ENCODE measurements at places on chromosomes 3 and 15.

- DNase-seq, result no peak
Measured at GRCh38 chr3:153232851-153233271, 70.8 kb downstream of the RAP2B start.

DNA sequence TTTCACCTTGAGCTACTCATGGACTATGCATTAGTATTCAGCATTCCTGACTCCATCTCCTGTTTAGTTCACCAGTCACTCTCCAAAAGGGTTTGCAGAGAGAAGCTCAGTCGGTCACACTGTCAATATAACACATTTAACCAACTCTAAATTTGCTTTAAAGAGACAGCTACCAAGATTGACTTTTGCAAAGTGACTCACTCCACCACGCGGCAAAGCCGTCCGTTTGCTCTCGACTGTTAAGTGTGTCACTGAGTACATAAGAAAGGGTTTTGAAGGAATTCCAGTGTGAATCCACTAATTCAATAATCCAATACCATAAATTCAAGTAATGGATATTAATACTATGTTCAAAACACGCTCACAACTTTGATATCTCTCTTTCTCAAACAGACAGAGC lies 1006.7 kb upstream of the NR2F2 start:
- DNase-seq, result no peak

DNA sequence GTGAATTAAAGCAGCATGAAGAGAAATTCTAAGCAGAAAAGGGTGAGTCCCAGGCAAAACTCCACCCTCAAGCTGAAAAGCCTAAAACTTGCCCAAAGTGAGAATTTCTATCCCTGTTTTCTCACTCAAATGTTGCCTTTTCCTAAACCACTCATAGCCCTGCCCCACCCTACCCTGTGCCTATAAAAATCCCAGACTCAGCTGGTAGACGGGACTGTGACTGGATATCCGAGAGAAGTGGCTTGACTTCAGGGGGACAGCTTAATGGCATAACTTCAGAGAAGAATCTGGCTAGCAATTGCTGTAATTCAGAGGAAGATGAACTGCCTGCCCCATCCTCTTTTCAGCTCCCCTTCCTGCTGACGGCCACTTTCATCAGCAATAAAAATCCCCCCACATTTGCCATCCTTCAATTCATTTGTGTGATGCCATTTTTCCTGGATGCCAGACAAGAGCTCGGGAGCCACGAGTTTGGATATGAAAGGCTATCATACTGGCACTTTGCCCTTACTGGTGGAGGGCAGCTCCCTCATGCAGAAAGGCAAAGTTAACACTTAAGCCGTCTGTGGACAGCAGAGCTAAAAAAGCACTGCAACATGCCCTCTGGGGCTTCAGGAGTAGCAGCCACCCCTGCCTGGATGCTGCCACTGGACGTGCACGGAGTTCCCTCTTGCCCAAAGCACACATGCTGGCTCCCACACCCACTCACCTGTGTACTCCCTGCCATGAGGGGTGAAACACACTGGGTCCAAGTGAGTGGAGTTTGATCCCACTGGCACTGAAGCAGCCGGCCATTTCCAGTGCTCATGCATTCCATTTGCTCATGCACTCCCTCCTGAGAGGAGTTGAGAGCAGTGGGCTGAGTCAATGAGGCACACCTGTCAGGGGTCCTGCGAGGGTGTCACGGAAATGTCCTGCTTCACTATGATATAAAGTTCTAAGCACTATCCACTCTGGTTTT lies 670.6 kb downstream of the PLOD2 start:
- no peak for DNase-seq

DNA sequence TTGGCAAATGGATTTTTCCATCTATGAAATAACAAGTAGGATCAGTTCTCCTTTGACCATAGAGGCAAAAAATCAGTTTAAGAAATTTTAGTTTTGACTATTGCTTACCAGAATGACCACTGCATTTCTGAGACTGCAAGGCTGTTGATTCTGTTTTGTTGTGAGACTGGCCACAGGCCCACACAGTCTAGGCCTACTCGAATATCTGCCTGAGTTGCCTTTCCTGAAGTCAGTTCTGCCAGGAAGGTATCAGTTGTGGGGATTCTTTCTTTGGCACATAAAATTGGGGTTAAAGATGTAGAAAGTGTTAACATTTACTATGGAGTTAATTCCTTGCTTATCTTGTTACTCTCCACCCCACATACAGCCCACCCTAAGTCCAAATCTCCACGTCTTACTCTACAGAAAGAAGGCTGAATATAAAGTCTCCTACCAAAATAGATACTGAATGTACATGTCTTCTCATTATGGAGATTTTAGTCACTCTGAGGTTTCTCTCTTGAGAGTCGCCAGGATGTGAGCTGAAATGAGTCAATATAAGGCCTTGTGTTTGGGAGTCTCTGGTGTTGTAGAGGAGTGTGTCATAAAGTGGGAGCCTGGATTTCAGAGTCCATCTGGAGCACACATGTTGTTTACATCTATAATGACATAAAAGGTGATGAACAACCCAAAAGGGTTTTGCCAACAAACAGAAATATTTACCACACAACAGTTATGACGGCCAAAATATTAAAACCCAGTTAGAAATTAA lies 45.0 kb upstream of the WWTR1 start:
- no peak for DNase-seq

DNA sequence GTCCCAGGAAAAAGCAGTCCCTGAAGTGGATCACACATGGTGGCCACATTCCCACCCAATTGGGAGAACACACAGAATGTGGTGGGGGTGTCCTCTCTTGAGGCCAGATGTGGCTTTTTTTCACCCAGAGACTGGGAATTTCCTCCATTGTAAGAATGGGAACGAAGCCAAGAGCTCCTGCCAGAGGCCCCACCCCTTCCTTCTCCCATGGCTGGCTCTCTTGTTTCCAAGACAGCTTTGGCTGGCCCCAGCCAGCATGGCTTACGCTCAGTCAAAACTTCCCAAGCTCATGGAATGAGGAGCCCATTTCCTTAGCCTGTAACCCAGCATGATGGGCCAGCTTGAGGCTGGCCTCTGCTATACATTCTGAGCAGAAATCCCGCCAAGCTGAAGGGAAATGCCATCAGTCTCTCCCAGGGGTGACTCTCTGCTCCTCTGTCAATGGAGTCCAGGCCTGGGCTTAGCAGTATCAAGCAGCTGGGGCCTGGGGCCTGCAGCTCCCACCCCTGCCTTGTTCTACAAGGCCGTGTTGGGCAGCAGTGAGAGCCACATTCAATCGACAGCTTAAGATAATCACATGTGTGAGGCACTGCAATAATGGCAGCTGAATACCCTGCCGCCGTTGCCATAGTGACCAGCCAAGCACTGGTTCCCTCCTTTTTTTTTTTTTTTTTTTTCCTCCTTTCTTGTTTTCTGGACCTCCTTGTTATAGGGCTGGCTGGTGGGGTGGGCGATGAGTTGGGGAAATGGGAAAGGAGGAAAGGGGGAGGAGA lies 142.4 kb downstream of the EPHB1 start:
- DNase-seq, result no peak

DNA sequence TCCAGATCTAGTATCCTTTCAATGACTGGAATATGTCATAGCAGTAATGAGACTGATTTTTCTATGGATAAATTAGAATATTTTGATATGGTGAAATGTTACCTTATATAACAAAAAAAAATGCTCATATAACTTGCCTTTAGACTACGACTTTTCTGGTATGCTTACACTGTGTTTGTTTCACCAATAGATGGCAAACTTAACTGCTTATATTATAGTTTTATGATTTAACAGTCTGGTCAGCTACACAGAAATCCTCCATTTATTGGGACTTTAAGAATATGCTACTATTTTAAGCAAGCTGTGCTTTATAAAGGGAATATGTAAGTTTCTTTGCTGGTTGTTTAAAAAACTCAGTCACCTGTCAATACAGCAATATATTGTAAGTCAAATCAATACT lies 205.6 kb downstream of the VGLL3 start:
- no peak for DNase-seq

DNA sequence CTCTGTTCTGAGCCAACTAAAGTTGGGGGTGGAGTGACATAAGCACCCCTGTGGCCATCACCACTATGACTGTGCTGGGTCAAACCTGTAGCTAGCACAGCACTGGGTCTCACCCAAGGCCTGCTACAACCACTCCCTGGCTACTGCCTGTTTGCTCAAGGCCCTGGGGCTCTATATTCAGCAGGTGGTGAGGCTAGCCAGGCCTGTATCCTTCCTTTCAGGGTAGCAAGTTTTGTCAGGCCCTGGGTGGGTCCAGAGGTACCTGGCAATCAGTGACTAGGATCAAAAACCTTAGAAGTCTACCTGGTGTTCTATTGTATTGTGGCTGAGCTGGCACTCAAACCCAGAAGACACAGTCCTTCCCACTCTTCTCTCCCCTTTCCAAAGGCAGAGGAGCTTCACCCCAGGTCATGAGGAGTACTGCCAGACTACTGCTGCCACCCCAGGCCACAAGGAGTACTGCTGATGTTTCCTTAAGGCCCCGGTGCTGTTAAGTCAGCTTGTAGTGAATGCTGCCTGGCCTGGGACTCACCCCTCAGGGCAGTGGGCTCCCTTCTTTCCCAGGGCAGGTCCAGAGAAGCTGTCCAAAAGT lies 170.8 kb downstream of the IGSF11 start:
- DNase-seq, result no peak

DNA sequence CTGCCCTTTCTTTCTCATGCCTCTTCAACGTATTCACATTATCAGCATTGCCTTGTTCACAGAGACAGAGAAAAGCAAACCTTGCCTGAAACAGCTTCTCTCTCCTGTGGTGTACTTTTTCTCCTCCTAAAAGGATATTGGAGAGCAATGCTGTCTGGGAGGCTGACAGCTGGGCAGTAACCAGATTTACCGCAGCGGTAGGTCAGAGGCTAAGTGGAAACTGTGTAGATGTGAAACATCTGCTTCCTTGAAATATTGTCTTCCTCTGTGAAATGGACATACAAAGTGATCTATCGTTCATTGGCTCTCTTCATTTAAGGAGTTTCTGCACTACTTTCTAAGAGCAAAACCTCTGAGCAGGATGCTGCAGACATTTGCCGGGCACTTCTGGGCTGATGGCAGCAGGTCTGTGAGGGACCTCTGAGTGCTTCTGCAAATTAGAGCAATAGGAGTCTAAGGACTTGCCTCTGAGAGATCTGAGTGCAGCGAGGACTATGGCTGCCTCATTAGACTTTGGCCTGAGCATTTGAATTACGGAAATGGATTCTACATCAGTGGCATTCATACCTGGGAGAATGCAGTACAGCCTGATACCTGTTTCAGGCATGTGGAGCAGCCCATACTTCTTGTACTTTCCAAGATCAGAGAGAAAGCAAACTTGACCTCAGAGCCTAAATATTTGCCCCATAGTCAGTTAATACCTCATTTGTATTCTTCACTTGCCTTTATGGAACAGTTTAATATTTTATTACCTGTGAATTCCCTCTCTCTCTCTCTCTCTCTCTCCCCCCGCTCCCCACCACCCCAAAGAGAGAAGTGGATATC lies 260.5 kb upstream of the TPRG1 start:
- no peak for DNase-seq

DNA sequence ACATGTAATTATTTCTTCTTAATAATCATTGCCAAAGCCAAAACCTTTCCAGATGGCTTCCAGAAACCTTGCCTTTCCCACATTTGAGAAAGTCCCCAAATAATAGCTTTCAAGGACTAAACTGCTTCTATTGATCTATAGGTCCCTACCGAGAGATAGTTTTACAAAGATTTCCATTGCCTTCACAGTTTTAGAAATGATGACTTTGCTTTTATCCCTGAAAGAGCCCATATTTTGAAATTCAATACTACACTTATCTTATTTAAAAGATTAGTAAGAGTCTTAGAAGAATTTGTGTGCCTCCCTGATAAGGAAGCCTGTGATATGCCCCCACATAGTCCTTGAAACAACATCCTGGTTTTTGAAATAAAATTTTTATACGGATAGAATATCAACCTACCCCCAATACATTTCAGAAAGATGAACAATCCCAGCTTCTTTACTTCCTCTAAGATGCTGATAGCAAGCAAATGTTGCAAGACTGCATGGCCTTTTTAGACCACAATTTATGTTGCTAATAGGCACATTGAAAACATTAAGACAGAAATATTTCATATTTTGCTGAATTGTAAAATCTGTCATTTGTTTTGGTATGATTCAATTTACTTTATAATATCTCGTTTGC lies 146.3 kb downstream of the TMCO5A start:
- no peak for DNase-seq

- DNase-seq, result no peak
Measured at GRCh38 chr3:16741890-16742289, 136.7 kb upstream of the DAZL start.

GRCh38 chr3:65927576-65927975 lies 111.1 kb downstream of the MAGI1 start:
- DNase-seq, result no peak

GRCh38 chr15:76200641-76201105 lies 110.6 kb downstream of the ETFA start:
- no peak for DNase-seq

GRCh38 chr15:49855917-49856637 lies 235.2 kb downstream of the DTWD1 start:
- no peak for DNase-seq

DNA sequence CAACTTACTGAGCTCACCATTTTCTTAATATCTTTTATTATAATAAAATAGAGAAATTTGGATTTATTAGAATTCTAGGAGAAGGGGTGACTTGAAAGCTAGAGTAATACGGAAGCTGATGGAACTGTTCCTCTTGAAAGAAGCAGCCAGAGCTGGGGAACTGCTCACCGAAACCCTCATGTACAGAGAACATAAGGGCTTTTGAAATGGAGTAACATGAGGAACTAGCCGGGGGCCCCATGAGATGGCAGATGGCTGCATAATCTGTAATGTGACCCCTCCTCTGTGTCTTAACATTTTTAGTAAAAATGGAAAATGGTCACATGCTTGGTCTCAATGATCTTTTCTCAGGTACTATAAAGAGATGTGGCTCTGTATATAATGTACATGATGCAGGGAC lies 15.7 kb upstream of the DYNC1LI1 start:
- DNase-seq, result no peak

DNA sequence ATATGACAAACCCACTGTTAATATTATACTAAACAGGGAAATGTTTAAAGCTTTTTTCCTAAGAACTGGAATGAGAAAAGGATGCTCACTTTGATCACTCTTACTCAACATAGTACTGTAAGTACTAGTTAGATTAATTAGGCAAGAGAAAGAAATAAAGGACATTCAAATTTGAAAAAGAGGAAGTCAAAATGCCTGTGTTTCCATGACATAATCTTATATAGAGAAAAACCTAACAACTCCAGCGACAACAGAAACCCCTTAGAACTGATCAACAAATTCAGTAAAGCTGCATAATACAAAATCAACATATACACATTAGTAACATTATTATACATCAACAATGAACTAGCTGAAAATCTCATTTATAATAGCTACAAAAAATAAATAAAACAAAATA lies 200.6 kb upstream of the ROBO1 start:
- DNase-seq, result no peak

- DNase-seq, result no peak
Measured at GRCh38 chr3:85482213-85482490, 523.4 kb downstream of the CADM2 start.

GRCh38 chr3:68773401-68773800 lies 158.9 kb downstream of the TAFA4 start:
- no peak for DNase-seq
